ENCODE measurements at places on chromosomes 16 and 17.

DNA sequence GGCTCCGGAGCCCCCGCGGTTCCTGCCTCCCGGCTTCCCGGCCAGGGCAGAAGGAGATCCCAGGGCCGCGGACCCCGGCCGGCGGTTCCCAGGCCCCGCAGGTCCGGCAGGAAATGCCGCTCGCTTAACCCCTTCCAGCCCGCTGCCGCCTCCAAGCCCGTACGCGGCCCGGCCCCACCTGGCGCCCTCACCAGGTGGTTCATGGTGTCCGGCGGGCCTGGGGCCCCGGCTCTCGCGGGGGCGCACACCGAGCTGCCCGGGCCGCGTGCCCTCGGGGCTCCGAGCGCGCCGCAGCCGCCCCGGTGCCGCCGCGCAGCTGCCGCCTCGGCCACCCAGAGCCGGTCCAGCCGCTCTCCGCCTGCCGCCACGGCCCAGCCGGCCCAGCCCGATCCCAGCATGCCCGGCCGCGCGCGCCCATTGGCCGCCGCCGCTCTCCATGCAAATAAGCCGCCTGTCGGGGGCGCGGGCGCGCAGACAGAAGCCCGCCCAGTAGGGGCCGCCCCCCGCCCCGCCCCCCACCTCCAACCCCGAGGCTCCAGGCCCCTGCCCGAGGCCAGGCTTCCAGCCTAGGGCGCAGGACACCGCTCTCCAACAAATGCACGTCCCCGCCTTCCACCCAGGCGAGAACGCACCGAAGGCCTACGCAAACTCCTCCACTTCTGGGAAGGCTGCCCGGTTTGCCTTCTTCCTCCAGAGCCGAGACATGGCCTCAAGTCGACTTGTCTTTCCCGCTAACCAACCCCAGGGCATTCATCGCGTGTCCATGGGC lies at the start of gene BCAR1:
Gene BCAR1, minus strand, starts transcription at position 345 of the 769 bp plus-strand sequence. Its CDS starts 142 bp downstream, at position 203.
- peak; percentile 70 for DNase-seq

DNA sequence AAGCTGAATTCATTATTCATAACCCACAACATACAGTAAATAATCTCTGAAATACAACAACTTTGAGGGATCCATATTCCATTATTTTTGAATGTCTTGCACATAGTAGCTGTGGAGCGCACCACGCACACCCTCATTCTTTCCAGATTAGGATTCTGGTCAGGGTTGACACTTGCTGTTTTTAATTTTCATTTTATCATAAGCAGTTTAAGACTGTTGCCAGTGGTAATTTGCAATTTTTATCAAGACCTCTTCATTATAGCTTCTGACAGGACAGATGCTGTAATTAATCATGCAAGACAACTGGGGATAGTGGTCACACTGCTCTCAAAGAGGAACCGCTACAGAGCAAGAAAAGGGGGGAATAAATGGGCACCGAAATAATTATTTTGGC lies 109.7 kb downstream of the TOX3 start:
- DNase-seq = no peak

DNA sequence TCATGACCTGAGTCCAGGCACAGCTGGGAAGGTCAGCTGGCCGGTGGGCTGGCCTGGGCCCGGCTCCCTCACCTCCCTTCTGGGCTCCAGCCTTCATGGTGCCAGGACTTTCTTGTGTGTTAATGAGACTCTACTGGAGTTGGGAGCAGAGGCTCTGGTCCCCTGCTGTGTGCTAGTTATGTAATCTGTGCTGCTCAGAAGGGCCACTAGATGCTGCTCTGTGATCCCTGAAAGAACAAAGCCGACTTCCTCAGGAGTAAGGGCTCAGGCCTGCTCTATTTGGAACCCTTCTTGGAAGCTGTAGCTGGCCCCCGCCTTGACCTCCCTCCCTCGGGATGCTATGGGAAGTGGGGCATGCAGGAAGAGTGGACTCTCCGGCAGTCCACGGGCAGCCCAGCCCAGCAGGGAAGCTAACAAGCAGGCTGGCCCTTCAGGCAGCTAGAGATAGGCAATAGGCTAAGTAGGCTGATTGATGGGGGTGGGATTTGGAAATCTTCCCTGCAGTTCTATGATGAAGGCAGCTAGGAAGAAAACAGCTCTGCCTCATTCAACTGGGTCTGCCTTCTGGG lies 3.3 kb upstream of the CDK5R1 start:
- peak; percentile 92 for DNase-seq

- DNase-seq = no peak
Measured at GRCh38 chr16:47700857-47701587, 239.9 kb downstream of the PHKB start.

DNA sequence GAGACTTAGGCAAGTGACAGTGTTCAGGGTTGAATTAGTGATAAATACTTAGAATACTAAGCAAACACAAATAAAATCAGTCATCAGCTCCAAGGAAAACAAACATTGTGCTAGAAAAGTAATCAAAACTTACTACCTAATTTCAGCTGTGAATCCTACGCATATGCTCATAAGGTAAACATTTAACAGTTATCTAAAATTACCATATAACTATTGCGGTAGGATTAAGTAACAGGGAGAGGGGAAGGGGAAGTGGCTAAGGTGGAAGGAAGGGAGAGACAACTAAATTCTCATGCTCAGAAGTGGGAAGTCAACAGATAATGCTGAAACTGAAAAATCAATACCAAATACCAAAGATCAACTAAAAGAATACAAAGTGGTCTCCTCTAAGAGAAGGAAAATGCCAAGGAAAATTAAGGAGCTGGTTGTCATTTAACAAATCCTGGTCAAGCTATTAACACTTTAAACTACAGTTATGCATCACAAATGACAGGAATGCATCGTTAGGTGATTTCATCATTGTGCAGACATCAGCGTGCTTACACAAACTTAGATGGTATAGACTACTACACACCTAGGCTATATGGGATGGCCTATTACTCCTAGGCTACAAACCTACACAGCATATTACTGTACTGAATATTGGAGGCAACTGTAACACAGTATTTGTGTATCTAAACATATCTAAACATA lies 20.0 kb downstream of the USP32 start:
- no peak for DNase-seq

DNA sequence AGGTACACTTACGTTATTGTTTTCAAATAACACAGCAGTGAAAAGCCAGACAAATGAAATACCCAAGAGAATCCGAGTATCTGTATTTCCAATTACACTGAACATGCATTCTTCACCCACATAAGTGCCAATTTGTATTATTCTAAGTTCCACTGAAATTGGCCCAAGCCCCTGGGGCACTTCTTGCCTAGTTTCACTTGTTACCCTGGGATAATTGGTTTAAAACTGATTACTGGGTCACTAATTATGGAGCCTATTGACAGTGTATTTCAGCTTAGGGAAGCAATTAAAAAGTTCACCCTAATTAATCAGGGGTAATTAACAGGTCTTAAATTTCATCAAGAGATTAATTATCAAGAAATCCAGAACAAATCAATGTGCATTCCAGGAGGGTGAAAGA lies 60.5 kb upstream of the HS3ST2 start:
- no peak for DNase-seq

DNA sequence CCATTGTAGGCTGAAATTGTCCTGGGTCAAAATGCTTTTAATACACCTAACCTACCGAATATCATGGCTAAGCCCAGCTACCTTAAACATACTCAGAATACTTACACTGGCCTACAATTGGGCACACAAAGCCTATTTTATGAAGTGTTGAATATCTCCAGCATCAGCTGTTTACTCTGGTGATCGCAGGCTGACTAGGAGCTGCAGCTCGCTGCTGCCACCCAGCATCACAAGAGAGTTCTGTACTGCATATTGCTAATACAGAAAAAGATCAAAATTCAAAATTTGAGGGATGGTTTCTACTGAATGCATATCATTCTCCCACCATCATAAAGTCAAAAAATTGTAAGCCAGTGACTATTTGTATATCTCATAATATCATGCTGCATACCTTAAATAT lies 55.3 kb downstream of the ULK2 start:
- no peak for DNase-seq

DNA sequence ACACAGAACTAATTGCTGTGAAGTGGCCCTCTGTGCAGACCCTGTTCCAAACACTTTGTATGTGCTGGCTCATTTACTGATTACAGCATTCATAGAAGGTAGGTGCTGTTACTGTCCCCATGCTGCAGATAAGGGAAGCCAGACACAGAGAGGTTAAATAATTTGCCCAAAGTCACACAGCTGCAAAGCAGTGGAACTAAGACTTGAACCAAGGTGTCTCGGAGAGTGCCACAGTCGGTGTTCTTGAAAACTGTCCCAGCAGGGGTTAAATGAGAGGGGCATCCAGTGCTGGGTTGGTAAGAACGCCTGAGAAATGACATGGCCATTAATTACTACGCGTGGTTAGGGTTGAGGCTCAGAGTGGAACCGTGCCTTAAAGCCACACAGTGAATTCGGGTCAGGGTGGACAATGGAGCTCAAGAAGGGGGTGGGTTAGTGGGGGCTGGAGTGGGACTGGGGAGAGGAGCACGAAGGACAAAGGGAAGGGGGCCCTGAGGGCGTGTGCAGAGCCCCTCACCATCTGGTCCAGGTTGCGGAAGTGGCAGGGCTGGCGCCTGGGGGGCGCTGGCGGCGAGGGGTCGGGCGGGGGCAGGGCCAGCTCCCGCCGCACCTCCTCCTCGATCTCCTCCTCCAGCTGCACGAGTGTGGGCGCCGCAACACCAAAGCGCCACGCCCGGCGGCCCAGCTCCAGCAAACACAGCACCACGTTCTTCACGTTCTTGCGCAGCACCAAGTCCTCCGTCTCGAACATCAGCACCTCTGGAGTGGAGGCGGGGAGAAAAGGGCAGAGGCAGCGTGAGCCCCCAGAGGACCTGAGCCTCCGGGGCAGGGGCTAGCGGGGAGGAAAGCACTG lies 3.3 kb downstream of the GAS2L2 start:
- no peak for DNase-seq

- no peak for DNase-seq
Measured at GRCh38 chr17:29510953-29511352, 55.9 kb downstream of the ABHD15 start.

DNA sequence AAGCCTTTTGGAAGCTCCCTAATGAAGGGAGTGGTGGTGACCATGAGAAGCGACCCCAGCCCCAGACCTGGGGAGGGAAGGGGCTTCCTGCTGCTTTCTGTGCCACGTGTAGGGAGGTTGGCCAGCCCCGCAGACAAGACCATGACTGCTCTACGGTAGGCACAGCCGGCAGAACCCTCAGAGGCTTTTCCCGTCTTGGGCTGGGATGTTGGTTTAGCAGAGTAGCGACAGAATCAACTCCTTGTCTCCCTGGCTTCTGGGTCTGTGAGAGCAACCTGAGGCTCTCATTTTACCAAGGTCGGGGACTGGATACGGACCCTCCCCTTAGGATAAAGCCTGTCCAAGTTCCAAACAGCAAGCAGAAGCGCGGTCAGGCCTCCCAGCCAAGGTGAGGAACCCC lies 123.3 kb downstream of the AXIN2 start:
- no peak for DNase-seq

DNA sequence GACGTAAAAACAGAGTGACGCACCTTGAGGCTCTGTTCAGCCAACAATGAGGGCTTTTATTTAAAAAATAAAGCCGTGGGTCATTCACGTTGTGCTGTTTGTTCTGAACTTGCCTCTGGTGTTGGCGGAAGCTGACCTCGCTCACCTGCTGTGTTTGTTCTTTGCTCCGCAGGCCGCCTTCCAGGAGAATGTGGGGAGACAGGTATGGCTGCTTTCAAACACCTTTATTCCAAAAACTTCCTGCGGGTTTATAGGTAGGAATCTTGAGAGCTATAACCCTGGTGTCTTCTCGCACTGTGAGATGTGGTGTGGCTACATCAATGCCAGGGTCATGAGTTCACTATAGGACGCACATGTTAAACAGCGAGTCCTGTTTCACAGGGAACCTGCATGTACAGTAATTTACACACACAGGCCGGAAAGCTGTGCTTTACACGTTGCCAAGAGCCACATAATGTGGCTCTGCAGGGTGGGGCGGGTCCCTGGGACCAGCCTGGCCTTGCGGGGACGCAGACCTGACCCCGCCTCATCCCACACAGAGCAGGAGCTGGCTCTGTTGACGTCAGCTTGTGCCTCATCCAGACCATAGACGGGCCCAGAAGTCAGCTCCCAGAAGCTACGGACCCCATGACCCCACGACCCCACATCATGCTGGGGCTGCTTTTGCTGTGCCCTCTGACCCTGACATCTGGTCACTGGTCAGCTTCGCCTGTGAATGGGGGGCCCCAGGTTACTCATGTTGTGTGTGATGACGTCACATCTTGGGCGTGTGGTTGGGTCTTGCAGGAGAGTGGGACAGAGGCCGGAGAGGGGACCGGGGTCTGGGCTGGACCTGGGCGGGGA lies 49.9 kb upstream of the ZNF750 start:
- DNase-seq = no peak

DNA sequence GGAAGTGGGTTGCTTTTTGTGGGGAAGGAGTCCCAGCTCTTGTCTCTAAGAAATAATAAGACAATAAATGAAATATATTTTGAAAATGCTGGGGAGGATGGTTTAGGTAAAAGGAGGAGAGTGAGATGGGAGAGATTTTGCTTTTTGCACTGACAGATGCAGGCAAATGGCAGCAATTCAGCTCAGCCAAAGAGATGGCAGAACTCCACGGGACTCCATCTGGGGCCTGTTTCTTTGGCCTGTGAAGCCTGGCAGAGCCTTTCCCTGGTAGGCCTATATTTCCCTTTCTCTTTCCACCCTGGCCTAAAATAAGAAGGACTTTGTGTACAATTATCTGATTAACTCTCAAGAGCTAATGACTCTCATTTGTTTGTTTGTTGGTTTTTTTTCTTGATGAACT lies 1525.1 kb downstream of the CDH11 start:
- DNase-seq = no peak

DNA sequence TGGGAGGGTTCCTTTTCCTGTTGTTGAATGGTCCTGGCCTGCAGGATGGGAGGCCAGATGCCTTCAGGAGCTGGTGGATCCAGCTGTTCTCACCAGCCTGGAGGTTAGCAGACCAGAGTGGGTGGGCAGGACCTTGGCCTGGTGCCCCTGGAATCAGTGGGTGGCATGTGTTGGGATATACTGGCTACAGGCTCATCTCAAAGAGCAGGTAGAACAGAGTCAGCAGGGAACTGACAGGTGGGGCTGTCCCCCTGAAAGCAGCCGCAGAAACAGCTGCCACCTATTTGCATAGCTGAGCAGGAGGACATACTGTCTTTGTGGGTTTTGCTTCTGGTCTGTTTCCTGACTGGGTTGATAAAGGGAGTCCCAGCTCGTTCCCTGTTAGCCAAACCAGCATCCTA lies 144.1 kb downstream of the RAB11FIP4 start:
- DNase-seq = no peak

GRCh38 chr16:10933865-10934264 lies 8.4 kb downstream of the DEXI start:
- no peak for DNase-seq

GRCh38 chr17:74305865-74306654 lies 20.0 kb upstream of the KIF19 start:
- peak; percentile 37 for DNase-seq

GRCh38 chr17:57869617-57870282 lies 19.9 kb upstream of the MRPS23 start:
- DNase-seq = peak; percentile 92

- no peak for DNase-seq
Measured at GRCh38 chr16:55491691-55492090, 12.7 kb downstream of the MMP2 start.

Measured in A172 (cell line).